HEK293T (cell line): ENCODE measurements at places on chromosomes 13 and 19.

GRCh38 chr19:56079609-56080008 is 41.5 kb downstream of the ZNF787 start:
- DNase-seq, result no peak

DNA sequence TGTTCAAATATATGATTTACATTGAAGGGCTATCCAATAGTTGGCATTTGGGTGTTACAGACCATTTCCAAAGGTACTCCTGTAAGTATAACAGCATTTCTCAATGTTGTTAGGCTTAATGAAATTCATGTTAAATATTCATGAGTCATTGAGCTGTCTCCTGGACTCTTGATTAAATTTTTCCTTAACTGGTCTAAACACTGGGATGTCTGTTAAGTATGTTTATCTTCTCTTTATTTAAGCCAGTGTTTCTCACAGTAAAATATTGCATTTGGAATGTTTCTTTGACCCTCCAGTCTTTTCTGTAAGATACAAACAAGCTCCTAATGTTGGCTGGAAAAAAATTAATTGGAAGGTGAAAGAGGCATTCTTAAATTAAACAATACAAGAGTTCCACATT is 402.5 kb upstream of the HTR2A start:
- DNase-seq, result no peak

GRCh38 chr13:111513766-111514609 is 193.5 kb downstream of the TEX29 start:
- no peak for DNase-seq

DNA sequence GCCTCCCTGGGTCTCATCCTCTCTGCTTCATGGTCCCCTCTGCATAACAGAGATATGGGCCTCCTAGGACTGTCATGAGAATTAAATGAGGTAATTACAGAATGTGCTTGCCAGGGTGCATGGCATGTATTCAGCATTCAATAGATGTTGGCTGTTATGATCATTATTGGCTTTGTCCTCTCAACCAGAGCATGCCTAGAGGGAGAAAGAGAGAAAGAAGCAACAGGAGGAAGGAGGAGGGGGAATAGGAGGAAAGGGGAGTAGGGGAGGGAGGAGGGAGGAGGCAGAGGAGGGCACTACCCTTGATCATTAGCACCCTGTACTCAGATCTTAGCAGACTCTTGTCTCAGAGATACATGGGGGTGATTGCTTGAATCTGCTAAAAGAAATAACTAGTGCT is 41.0 kb upstream of the SIAH3 start:
- DNase-seq, result no peak

- no peak for DNase-seq
Observed at GRCh38 chr19:8036434-8037099, 16.0 kb upstream of the CCL25 start.

DNA sequence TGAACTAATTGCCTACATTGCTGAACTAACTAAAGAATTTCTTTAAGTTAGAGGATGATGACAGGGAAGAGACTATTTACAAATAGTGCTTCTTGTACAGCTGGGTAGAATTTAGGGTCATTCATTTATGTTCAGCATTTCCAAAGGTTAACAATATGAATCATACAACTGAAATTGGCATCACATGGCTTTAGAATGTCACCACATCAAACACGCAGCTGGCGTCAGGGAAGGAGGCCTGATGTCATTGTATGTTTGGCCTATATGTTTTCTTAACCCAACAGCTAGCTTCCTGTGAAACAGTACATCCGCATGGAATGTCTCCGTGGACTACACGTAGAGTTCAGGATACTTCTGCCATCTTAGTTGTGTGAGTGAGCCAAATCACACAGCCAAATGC is 99.0 kb upstream of the TNFSF11 start:
- DNase-seq, result no peak

- no peak for DNase-seq
Observed at GRCh38 chr13:58083064-58083463, 451.5 kb downstream of the PCDH17 start.

- DNase-seq, result no peak
Observed at GRCh38 chr19:18119717-18120105, 22.1 kb downstream of the MAST3 start.

GRCh38 chr19:56947206-56947605 is 106.7 kb upstream of the PEG3 start:
- no peak for DNase-seq

- DNase-seq, result peak; percentile 49
Observed at GRCh38 chr13:33349986-33350826, 64.7 kb upstream of the STARD13 start.

DNA sequence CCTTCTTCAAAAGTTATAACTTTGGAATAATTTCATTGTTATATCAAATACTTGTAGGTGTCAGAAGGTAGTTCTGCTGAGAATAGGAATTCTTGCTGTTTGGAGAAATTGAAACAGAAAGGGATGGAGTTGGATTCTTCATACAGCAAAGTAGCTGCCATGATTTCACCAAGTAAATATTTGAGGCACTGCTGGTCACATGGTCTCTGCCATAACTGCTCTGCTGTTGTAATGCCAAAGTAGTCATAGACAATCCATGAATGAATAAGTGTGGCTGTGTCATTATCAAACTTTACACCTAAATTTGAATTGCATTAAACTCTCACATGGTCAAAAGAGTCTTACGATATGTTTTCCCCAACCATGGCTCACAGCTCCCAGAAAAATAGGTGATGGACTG is 308.6 kb downstream of the GPC6 start:
- DNase-seq, result no peak

DNA sequence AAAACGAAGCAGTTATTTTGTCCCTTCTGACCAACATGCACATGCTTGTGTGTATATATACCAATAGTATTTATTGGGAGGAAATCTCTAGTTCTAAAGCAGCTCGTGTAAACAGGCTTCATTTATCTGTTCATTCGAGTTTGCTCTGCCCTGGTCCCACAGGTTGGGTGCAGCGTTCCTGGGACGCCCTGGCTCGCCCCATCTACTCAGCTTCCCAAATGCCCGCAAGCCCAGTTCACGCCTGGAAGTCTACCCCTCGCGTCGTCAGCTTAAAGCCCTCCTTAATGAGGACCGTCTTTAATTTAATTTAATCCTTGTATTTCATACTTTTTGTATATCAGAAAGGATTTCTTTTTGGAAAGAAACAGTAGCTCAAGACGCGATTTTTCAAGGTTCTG is 604 bp downstream of the THSD1 start:
- no peak for DNase-seq

GRCh38 chr13:112140366-112140765 is 73.4 kb downstream of the SOX1 start:
- no peak for DNase-seq

- no peak for DNase-seq
Observed at GRCh38 chr13:73335210-73335609, 276.4 kb downstream of the KLF5 start.

- DNase-seq, result no peak
Observed at GRCh38 chr19:42397263-42398166, 7.4 kb upstream of the CNFN start.

DNA sequence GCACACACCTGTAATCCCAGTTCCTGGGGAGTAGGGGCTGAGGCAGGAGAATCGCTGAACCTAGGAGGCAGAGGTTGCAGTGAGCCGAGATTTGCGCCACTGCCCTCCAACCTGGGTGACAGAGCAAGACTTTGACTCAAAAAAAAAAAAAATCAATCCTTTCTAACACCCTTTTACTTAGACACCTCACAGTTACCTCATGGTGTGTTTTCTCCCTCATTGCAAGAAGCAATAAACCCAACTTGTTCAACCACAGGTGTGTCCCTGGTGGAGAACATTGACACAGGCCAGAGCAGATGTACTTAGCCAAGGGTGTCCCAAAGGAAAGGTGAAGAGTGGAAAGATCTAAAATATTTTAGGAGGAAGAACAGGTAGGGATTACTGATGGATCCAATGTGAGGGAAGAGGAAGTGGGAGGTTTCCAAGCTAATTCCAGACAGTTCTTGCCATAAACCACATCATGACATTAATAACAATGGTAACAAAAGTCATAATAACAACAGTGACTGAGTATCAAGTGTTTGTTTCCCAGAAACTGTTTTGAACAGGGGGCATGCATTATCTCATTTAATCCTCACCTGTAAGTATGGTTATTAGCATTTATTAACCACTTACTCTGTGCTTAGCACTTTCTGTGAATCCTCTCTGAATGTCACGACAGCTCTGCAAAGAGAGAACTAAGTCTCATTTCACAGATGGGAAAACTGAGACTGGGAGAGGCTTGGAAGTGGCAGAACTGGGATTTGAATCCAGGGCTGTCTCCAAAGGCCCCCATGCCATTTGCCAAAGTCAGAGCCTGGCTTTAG is 3.1 kb upstream of the LYPD3 start:
- no peak for DNase-seq

DNA sequence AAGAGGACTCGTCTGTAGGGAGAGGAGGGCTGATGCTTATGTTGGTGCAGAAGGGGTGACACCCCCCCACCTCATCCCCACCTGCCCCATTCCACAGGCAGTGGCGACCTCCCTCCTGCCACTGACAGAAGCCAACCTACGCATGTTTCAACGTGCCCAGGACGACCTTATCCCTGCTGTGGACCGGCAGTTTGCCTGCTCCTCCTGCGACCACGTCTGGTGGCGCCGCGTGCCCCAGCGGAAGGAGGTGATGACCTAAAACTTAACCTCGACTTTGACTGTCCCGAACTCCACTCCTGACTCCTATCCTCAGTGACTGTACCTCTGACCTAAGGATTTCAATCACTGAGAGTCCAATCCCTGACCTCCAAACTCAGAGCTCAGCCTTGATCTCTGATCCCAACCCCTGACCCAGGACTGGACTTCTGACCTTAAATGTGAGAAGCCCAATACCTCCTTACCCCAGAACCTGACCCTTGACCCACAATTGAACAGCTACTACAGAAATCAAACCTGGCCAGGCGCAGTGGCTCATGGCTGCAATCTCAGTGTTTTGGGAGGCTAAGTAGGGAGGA is 3.8 kb downstream of the SHFL start:
- DNase-seq, result no peak

- DNase-seq, result no peak
Observed at GRCh38 chr13:23963184-23963931, 66.1 kb upstream of the C1QTNF9B start.

- no peak for DNase-seq
Observed at GRCh38 chr13:32443111-32443510, 15.2 kb upstream of the N4BP2L1 start.
